Neural crest cell (in vitro differentiated cells): ENCODE measurements at places on chromosomes 12 and 14. TPM values are rescaled to one million over a fixed set of nuclear protein-coding genes. Genes with fewer than 3 reads are reported as not detected.

- no peak for DNase-seq
These were observed 898.3 kb downstream of the VRK1 start for GRCh38 chr14:97695456-97695981.

The ANG gene
- total RNA-seq = 2.3 and 3.3 TPM in 2 replicates

The AQP5 gene
- total RNA-seq = 1.2 and 2.4 TPM in 2 replicates

The TGM1 gene
- 4.5 and 6.4 TPM in 2 replicates for total RNA-seq

The ZFHX2 gene
- total RNA-seq = 9.9 and 11.0 TPM in 2 replicates

The TSPAN8 gene
- not detected in 2 replicates for total RNA-seq

DNA sequence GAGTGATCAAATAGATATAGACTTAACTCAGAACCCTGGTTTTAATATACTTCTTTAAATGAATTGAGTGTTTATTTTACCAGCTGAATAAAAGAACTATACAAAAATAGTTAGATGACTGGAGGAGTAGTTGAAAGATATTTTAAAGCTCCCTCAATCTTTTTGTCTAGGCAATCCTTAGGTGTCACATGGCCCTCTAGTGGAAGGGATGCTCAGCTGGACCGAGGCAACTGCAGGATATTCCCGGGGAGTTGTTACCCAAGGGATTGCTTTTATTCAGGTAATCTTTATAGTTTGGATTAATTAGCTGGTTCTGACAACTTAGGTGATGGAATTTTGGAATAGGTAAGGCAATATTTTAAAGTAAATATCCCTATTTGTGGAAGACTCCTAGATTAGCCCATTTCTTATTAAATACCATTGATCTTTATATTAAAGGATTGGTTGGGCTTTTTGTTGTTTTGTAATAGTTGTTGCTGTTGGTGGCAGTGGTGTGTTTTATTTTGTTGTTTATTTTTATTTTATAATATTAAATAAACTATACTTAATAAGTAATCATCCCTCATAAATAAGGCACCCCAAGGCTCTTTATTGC is 57.1 kb downstream of the ZDHHC17 start:
- DNase-seq = peak; percentile 7

DNA sequence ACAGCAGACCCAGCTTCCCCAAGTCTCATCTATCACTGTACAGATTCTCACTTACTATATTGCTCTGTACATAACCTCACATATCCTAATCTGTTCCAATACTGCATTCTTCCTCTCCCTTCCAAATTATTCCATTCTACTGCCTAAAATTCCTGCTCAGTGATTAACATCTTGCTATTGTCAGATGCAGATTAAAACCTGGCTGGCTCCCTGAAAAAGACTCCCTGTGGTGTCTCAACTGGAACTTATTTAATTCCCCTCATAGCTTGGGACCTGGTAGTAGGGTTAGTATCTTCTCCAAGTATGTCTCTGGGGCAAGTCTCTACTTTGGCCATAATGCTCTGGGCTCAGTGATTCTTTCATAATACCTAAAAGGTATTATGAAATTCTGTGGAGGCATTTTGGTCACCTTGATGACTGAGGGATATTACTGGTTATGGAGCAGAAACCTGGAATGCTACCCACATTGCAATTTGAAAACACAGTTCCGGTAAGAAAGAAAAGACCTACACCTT is 55.8 kb downstream of the PAWR start:
- DNase-seq = no peak

The ATL1 gene
- 15.9 and 17.4 TPM in 2 replicates for total RNA-seq

The TAC3 gene
- total RNA-seq = 0.51 TPM in 1 of 2 replicates, not detected in the other
